A549 treated with CORT108297 at 1 μM for 4 hours (cell line): ENCODE measurements at places on chromosomes 7 and 10. TPM values are rescaled to one million over a fixed set of nuclear protein-coding genes. Genes with fewer than 3 reads are reported as not detected.

NEUROG3 gene
- total RNA-seq, result not detected in 5 replicates

SOSTDC1 gene
- total RNA-seq, result not detected in 5 replicates

DYDC2 gene
- 0.05 to 0.07 TPM in 2 of 5 replicates, not detected in the others for total RNA-seq

GIMAP2 gene
- 0.09 TPM in 1 of 5 replicates, not detected in the others for total RNA-seq

TET1 gene
- total RNA-seq, result 0.35 to 0.58 TPM (median 0.53 TPM) in 5 replicates

PILRA gene
- total RNA-seq, result 3.8 to 5.9 TPM (median 5.2 TPM) in 5 replicates

OR13A1 gene
- not detected in 5 replicates for total RNA-seq

CNTNAP2 gene
- total RNA-seq, result 0.01 TPM in 2 of 5 replicates, not detected in the others

GBX1 gene
- total RNA-seq, result 0.10 to 0.18 TPM in 2 of 5 replicates, not detected in the others

LEP gene
- not detected in 5 replicates for total RNA-seq

SPDYE2B gene
- not detected in 5 replicates for total RNA-seq

ABCB1 gene
- total RNA-seq, result 0.06 to 0.29 TPM (median 0.17 TPM) in 4 of 5 replicates, not detected in the other

C1GALT1 gene
- total RNA-seq, result 29.2 to 34.3 TPM (median 32.0 TPM) in 5 replicates

WAC gene
- 58.4 to 75.6 TPM (median 73.1 TPM) in 5 replicates for total RNA-seq

DPCD gene
- 29.9 to 45.8 TPM (median 33.8 TPM) in 5 replicates for total RNA-seq

LIPF gene
- not detected in 5 replicates for total RNA-seq

VSIR gene
- total RNA-seq, result 21.0 to 35.4 TPM (median 34.3 TPM) in 5 replicates

SMKR1 gene
- total RNA-seq, result 11.8 to 13.3 TPM (median 12.4 TPM) in 5 replicates

PHYHIPL gene
- 0.18 to 0.39 TPM (median 0.31 TPM) in 5 replicates for total RNA-seq

VWA2 gene
- total RNA-seq, result 0.02 to 0.06 TPM in 2 of 5 replicates, not detected in the others

ANKRD61 gene
- total RNA-seq, result 0.54 to 0.78 TPM (median 0.62 TPM) in 5 replicates

GATA3 gene
- 4.5 to 6.0 TPM (median 5.5 TPM) in 5 replicates for total RNA-seq
